H7 (cell line): ENCODE measurements at places on chromosomes 2 and 18.

DNA sequence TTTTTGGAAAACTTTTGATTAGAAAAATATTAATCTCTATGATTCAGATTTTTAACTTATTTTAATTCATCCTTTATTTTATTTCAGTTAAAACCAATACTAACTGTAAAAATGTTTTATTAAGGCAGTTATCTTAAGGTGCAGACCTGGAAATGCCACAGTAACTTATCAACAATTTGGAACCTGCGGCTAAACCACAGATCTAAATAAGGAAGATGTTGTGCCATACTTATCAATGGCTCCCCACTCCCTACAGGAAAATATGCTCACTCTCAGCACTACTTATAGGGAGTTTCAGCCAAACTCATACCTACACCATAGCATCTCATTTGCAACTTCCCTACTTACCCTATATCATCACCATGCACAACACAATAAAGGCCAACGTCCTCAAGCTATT, 226.9 kb upstream of the KYNU start:
- DNase-seq: no peak

GRCh38 chr2:239399433-239399920, 1.3 kb downstream of the HDAC4 start:
- DNase-seq: peak; percentile 57

DNA sequence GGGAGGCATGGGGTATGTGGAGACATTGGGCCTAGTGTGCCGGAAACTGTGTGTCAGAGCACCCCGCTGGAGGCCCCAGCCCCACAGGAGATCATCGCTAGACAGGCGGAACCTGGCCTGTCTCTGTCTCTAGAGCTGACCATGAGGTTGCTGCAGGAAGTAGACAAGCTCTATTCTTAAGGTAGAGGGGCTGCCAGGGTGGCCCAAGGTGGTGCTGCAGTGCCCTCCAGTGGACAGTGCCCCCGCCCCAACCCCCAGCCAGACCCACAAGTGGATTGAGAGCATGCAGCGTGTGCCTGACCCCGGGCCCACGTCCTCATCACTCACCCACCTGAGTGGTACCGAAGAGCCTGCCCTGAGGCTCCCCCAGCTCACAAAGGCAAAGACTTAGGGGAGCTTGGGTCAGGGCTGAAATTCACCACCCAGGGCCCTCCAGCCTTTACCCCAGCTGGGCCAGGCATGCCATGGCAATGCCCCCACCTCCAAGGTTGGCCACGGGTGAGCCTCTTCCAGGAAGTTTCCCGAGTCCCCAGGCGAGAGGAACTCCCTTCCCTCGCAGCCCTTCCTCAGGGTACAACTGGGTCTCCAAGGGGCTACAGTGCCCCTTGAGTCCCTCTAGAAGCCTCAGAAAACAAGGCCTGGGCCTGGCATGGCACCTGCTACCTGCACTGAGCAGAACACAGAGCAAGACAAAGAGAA, 155.0 kb downstream of the TTC32 start:
- DNase-seq: peak; percentile 93

- DNase-seq: no peak
Observed at GRCh38 chr2:8803658-8804379, 33.6 kb downstream of the KIDINS220 start.

GRCh38 chr2:65661980-65662653, 229.7 kb upstream of the SPRED2 start:
- DNase-seq: no peak

GRCh38 chr2:168300460-168300859, 53.1 kb upstream of the STK39 start:
- DNase-seq: no peak

GRCh38 chr18:58993260-58993659, 128.6 kb downstream of the ZNF532 start:
- no peak for DNase-seq

- no peak for DNase-seq
Observed at GRCh38 chr18:615092-615521, 18.3 kb downstream of the CLUL1 start.

DNA sequence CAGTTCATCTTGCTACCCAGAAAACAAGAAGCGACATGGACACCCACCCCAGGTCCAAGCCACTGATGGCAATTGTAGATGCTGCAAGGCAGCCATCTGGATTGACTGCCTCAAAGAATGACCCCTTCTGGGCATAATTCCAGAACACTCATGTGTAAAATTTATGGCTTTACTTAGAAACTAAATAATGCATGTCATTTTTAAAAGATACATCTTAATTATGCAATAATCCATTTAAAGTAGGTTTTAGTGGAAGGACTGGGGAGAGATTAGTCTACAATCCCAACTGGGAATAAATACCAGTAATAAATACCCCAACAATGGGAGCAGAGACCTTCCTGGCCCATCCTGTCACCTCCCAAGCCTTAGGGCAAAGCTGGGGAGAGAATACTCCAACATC, 247.7 kb downstream of the SS18 start:
- DNase-seq: no peak

DNA sequence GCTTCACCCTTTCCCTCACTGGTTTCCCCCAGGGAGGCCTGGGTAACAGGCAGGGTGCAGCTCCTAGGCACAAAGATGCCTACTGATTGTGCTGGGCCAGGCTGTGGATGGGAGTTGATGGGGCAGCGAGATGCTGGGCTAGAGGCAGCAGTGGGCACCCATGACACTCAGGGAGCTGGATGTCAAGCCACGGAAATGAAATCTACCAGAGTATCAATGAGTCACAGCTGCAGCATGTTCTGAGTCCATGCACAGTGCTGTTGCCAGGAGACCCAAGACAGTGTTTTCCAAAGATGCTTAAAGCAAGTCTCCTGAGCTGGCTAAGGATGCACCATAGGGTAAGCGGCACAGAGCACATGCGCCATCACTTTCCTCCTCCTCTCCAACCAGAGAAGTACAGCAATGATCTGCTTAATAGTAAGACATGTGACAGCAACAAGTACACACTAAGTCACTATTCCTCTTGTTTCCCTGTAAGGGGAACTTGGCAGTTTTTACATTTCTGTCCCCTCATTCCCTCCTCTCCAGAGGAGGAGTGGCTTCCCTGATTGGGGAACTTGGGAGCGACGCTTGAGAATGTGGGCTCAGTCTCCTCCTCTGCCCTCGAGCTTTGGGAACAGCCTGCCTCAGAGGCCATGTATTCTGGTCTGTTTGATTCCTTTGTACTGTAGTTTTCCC, 57.2 kb downstream of the CDC42EP3 start:
- DNase-seq: no peak

GRCh38 chr2:148861367-148861766, 13.7 kb upstream of the KIF5C start:
- no peak for DNase-seq

DNA sequence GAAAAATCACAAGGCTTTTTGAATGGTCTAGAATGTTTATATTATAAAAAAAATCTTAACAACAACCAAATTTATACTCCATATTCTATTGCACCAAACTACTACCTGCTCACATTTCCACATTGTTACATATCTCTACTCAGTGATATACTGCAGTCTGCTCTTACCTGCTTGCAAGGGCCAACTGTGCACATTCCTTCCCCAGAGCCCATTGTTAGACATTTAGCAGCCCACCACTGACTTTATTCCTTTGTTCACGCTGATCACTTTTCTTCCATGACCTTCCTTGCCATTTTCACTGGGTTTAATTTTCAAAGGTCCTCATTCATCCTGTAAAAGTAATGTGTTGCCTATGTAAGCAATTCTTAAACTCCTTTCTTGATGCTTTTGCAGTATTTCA, 109.7 kb upstream of the KCNJ3 start:
- no peak for DNase-seq

DNA sequence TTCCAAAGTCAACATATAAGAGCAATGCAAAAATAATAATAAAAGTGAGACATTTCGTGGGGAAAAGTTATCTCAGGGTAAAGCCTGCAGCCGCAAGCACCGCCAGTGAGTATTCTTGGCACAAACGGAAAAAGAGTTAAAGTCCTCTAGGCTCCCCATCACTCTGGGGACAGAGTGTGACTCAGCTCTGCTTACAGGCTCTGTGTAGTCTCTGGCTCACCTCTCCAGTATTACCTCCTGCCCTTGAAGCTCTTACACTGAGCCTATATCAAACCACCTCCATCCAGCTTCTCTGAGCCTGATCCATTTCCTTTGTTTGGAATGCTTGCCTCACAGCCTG, 55.5 kb downstream of the MTHFD2 start:
- no peak for DNase-seq

DNA sequence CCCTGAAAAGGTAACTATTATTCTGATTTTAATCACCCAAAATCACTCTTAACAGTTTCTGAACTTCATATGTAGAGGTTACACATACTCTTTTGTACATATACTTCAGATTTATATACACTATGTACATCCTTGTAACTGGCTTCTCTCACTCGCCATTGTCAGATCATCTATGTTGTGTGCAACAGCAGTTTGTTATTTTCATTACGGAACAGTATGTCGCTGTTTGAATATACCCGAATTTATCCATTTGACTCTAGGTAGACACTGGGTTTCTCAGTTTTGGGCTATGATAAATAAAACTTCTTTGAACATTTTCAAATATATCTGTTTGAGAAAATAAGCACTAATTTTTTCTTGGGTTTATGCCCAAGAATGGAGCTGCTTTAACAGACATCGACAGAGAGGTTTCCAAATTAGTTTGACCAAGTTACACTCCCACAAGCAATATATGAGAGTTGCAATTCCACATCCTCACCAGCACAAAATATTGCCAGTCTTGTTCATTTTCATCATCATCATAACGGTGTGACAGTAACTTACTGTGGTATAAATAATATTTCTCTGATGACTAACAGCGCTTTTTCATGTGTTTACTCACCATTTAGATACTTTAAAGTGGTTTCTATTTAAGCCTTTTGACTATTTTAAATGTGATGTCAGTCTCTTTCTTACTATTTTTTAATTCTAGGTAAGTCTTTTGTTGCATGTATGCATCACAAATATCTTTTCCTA, 80.9 kb downstream of the SMC6 start:
- DNase-seq: no peak
